WERI-Rb-1 (cell line): ENCODE measurements at places on chromosomes 5 and 9.

- no peak for DNase-seq
These were observed 53.2 kb upstream of the KCNMB1 start for GRCh38 chr5:170442391-170442790.

DNA sequence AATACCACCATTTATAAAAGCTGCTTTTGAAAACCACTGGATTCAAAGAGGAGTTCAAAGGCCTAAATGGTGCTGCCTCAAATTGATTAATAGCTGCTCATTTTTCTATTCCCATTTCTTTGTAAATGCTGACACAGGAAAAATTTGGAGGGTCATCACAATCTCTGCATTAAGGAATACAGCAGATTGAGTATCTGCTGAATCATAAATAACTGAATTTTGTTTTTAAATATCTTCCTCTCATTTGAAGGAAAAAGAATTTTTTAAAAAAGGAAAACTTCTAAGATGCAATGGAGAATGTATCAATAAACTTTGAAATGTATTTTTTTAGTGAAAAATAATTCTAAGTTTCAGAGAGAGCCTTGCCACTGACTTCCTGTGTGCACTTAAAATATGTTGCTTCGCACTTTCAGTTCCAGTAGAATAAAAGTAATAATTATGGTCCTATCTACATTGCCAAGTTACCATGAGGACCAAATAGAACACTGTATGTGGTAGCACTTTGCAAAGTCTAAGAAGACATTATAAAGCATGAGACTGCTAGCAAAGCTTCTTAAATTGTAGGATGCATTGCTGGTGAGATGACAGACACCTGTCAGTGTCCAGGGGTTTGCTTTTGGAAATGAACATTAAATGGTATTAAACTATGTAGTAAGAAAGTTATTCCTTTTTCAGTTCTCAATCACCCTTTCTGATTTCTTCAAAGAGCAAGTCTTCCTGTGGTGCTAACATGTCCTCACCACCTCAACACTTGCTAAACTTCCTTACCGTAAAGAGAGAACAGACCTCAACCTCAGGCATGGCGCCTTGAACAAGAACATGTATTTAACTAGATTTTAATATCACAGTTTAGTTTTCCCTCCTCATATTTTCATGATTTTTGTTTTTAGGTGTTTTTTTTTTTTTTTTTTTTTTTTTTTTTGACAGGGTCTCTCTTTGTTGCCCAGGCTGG, 555.1 kb downstream of the EBF1 start:
- DNase-seq, result no peak

DNA sequence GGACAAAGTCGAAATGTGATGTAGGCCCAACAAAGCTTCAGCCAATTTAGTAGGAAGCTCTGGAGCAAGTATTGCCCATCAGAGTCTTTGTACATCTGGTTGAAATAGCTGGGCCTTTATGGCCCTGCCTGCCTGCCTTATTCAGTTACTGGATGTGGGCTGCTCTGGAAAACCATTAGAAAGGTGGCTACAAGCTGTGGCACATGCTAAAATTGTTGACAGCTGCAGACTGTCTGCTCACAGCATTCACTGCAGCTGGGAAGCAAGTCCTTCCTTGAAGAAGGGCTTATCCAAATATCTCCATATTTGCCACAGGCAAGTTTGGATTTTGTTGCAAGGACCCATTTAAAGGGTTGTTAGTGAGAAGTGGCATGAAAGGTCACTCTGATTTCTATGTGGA, 24.4 kb downstream of the SMIM15 start:
- no peak for DNase-seq

DNA sequence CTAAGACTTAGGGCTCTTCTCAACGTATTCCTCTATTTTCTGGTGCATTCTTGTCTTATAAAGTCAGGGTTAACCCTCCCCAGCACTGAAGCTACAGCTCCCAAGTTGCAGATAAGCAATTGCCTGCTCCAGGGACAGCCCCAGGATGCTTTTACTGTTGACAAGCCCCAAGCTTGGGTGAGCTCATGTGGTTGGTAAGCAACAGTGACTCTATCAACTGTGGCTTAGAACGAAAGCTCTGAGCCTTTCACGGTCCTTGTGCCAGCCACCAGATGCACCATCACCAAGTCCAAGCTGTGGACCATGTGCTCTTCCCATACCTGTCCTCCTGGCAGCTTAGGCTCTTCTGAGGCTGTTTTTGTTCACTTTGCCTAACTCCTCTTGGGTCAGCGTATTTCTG, 13.5 kb downstream of the ADRB2 start:
- DNase-seq, result no peak

DNA sequence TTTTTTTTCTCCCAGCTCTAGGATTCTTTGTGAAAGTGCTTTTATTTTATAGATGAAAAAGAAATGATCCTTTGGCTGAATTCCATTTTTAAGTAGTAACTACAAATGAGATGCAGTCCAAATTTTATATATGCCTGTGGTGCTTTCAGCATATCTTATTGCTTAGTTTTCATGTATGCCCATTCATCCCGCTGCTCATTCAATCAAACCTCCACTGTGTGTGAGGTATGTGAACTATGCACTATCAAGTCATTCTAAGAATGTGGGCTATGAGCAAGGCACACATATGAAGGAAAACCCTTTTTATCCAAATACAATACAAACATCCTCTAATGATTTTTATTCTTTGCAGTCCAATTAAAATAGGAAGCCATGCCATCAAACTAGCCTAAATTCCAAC, 1069.1 kb upstream of the DMAC1 start:
- no peak for DNase-seq

- DNase-seq, result no peak
These were observed 4.2 kb downstream of the NEK6 start for GRCh38 chr9:124261736-124262648.

DNA sequence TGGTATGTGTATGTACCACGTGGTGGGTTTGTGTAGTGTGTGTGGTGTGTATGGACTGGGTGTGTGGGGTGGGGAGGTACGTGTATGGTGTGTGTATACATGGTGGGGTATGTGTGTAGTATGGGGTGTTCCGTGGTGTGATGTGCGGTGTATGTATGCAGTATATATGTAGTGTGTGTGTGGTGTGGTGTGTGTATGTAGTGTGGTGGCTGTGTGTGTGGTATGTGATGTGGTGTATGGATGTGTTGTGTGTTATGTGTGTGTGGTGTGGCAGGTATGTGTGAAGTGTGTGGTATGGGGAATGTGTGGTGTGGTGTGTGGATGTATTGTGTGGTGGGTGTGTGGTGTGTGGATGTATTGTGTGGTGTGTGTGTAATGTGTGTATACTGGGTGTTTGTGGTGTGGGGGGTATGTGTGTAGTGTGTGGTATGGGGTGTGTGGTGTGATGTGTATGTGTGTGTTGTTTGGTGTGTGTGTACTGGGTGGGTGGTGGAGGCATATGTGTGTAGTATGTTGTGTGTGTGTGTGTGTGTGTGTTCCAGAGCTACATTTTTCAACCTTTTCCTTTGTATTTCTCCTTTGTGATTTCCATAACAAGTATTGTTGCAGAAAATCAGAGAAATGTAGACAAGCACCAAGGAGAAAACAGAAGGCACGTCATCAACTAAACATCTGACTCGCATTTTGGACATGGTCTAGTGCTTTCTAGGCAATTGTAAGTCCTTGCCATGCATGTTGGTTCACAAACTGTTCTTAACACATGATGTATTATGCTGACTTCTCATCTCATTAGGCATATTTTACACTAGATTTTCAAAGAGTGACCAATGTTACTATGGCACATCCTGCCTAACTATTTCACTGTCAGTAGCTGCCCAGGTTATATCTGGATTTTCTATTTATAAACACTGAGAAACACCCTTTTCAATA, 13.2 kb downstream of the SEMA4D start:
- no peak for DNase-seq

DNA sequence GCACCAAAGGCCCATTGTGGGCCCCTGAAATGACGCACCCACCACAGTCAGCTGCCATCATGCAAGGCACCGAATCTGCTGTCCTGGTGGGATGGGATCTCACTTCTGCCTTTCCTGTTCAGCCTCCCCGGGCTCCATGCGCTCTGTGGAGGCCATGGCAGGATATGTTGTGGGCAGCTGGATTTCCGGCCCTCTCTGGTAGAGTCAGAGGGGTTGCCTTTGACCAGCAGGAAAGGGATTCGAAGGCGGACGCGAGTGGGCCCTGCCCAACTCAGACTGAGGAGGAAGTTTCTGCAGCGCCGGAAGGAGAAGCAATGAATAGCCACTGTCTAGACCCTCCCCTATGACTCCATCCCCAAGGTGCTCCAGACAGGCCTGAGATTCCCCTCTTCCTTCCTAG, 35.5 kb downstream of the GADD45G start:
- no peak for DNase-seq

- DNase-seq, result no peak
These were observed 139.8 kb downstream of the GAS1 start for GRCh38 chr9:86807367-86807976.

DNA sequence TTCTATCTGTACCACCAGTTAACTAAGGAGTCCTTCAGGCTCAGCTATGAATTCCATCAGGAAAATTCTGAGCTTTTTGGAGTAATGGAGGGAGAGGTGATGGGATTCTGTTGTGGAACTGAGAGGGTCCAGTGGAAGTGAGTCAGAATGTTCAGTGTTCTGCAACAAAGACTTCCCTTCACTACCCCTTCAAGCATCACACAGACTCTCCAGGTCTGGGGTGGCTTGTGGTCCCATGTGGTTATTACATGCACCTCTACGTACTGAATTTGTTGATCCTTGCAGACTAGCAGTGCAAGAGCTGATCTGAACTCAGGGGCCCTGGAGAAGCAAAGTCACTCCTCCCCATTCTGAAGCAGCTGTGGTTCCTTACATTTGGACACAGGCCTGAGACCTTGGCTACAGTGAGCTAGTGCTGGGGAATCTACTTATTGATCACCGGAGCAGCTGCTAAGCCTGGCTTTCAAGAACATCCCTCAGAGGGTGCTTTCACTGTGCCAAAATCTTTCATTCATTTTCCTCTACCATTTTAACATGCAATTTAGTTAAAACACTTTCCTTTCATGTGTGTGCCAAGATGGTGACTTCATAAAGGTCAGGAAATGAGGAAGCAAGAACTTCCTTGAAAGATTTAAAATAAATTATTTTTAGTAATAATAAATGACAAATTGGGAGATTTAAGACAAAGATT, 75.0 kb upstream of the TNC start:
- DNase-seq, result no peak

DNA sequence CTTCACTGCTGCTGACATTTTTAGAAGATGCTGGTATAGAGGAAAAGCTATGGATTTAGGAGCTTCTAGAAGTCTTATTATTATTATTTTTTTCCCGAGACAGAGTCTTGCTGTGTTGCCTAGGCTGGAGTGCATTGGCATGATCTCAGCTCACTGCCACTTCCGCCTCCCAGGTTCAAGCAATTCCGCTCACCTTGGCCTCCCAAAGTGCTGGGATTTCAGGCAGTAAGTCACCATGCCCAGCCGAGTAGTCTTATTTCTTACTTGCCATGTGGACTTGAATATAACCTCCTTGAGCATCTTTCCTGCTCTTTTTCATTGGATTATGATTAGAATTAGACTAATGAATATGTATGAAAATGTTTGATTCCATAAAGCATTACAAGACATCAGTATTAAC, 119.5 kb downstream of the NR3C1 start:
- no peak for DNase-seq

GRCh38 chr9:89179540-89179894, 899 bp upstream of the SHC3 start:
- no peak for DNase-seq

- no peak for DNase-seq
These were observed 4.1 kb upstream of the CLK4 start for GRCh38 chr5:178630951-178631350.

DNA sequence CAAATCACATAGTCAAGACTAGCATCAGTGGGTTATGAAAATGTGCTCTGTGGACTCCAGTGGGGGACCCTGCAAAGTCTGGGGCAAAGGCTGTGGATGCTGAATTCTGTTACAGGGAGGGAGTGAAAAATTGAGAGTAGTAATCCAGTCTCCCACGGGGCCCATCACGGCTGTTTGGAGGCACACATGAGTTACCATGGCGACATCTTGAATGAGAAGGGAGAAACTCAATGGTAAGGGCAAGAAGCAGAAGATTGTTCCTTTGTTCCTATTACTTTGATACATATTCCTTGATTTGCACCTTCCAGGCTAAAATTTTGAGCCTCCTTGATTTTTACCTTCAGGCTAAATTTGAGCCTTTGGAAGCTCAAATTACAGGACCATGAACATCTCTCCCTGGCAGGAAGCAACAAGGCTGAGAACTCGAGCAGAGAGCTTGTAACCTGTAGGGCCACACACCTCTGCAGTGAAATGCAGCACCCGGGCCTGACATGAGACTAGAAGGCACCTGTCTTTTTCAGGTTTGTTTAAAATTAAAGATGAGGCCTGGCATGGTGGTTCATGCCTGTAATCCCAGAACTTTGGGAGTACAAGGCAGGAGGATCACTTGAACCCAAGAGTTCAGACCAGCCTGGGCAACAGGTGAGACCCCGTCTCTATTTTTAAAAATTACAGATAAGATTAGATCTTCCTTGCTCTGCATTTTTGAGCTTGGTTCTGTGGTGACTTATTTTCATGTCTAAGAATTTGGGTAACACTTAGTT, 31.0 kb upstream of the ZFR start:
- DNase-seq, result no peak

- peak; percentile 77 for DNase-seq
These were observed 603.3 kb downstream of the KIF4B start for GRCh38 chr5:155616779-155617392.

DNA sequence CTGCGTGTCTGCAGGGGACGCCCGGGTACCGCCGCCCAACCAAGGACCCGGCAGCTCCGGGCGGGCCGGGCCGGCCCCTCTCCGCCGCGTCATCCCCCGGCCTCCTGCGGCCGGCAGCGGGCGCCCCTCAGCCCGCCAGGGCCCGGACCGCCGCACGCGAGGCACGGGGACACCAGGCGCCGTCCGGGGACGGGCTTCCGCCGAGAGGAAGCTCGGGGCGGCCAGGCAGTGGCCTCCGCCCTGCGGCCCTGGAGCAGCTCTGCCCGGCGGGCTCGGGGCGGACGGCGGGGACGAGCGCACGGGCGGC, 373 bp downstream of the FBXW5 start:
- DNase-seq, result no peak

DNA sequence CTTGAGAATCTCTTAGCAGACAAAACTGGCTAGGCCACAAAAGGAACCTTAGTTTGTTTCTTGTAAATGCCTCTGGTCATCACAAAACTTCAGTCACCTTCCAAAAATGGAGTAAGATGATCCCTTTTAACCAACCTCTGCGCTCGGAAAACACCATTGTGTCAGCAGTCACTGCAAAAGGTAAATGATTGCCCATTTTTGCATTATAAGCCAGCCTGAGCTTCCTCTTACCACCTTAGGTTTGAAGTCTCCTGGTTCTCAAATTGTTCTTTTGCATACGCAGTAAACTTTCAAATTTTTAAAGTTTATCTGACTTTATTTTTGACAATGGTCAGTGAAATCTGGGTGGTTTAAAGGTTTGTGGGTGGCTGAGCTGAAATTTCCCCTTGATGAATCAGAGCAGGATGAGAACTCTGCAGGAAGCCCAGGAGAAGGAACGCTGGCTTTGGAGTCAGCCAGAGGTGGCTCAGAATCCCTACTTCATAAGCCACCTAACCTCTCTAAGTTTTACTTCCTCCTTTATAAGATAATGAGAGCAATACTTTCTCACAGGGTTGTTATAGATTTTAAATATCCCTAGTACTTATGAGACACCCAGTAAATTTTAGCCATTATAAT, 131.4 kb downstream of the MED10 start:
- no peak for DNase-seq

GRCh38 chr9:122071715-122072114, 21.4 kb downstream of the TTLL11 start:
- DNase-seq, result no peak

- DNase-seq, result no peak
These were observed 399.4 kb downstream of the ARRDC3 start for GRCh38 chr5:90983711-90984124.

GRCh38 chr5:168653626-168654025, 74.5 kb upstream of the PANK3 start:
- DNase-seq, result no peak
